Nephron progenitor cell (in vitro differentiated cells): ENCODE measurements at places on chromosomes 3 and 15.

- peak; percentile 39 for DNase-seq
These were observed 5.0 kb downstream of the MEX3B start for GRCh38 chr15:82040862-82041261.

GRCh38 chr15:70151003-70151402, 53.3 kb upstream of the TLE3 start:
- no peak for DNase-seq

- no peak for DNase-seq
These were observed 25.5 kb downstream of the TMEM41A start for GRCh38 chr3:185473290-185473815.

DNA sequence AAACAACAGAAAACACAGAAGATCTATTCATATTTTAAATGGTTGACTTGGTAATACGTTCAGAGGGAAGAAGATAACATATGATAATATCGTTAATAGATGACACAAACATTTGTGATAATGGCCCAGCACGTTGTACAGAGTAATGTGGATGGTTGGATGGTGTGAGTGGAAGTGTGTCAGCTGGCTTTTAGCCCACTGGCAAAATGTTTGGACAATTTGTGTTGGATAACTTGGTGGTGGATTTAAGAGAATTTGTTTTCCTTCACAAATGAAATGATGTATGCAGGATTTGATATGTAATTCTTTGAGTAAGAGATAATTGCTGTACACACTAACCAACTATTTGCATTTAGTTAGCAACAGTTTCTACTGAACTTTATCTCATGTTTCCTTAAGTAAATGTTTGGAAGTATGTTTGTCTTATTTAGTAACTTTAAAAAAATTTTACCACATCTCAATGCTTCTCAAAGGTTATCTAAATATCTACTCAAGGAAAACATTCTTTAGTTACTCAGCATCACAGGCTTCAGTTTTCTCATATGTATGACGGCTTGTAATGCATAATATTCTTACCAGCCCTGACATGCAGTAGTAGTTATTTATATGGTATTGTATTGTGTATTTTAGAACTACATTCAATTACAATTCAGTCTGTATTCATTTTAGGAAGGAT, 328.5 kb upstream of the GOLIM4 start:
- no peak for DNase-seq

- DNase-seq: no peak
These were observed 5.9 kb upstream of the DNAJB8 start for GRCh38 chr3:128472449-128473179.

- no peak for DNase-seq
These were observed 27.1 kb upstream of the GPR156 start for GRCh38 chr3:120311863-120312794.

DNA sequence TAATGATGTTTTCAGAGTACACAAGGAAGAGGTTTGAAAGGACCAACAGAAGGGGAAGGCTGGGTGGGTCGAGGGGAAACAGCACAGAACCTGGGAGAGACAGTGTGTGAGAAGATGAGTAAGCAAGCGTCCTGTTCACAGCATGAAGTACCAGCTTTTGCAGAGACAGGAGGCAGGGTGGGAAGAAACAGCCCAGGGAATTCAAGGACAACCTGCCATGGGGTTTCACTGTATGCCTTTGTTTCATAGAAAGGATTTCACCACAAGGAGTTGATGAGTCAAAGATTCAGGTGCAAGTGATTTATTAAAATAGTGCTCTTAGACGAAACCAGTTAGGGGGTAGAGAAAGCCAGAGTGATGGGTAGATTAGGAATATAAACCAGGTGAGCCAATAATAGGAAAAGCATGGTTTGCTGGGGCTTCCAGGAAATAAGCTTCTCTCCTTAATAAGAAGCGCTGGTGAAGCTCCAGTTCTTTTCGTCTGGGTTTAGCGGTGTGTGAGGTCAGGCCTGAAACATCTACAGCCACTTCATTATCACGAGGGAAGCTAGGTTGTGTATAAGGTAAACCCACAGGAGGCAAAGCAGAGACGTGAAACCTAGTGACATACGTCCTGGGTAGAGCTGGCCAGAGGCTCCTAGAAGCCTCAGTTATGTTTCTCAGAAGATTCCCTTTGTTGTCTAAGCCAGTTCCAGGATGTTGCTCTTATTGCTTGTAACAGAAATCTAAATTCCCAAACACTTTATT, 3.9 kb downstream of the HHLA2 start:
- no peak for DNase-seq

- DNase-seq: no peak
These were observed 21.6 kb upstream of the DUSP7 start for GRCh38 chr3:52077925-52078324.

DNA sequence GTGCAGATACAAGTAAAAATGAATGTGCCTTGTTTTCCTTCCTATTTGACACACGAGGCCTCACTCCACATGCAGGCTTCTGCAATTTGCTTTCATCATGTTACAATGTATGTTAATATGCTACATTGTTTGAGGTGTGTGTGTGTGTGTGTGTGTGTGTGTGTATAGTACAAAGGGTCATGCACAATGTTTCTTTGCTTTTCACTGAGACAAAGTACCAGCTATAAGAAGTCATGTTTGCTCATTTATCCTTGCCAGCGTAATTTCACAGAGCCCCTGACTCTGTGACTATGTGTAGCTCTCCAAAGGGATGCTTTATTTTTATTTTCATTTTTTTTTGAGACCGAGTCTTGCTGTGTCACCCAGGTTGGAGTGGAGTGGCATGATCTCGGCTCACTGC, 38.0 kb upstream of the NEDD4 start:
- DNase-seq: no peak

DNA sequence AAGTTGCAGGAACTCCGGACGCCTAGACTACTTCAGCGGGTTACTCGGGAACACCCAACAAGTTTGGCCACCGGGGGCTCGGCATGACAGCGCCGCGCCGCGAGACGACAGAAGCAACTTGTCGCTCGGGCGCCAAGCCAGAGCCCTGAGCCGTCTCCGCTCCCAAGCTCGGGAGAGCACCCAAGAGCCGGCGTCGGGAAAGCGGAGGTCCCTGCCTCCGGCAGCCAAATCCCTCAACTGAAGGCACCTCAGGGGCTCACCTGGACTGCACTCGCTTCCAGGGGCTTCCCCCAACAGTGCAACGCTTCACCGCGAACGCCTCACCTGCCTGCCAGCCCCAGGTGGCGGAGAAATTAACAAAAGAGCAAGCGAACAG, 640 bp downstream of the MB21D2 start:
- DNase-seq: peak; percentile 65

- DNase-seq: no peak
These were observed 268.7 kb upstream of the ARRDC4 start for GRCh38 chr15:97691799-97692198.

DNA sequence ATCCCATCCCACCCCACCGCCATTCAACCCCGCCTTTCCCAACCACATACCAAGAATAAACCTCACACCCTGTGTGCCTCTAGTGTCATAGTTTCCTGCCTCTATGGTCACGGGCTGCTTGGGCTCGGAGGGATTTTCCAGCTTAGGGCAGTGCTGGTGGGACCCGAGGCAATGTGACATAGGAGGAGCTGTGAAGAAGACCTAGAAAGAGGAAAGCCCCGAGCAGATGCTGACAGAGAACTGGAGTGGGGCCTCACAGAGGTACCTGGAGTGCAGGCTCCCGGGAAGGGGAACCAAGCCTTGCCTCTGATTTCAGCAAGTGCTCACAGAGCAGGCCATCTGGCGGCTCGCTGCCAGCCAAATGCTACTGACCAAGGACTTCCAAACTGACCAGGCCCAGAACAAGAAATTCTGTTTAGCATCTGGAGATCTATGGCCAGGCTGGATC, 27.5 kb downstream of the BHLHE40 start:
- no peak for DNase-seq

DNA sequence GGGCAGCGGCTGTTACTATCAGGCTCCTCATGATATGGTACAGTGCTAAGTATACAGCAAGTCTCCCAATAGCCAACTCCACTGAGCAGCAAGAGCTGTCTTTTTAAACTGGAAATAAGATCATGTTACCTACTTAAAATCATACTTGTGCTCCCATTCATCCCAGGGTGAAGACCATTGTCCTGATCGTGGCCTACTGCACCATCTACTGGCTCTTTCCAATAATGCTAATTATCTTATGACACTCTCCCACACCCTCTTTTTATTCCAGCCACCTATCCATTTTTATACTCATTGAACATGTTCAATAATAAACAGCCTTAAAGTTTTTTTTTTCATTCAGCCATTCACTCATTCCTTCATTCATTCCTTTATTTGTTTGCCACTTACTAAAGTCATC, 117.7 kb downstream of the GBE1 start:
- DNase-seq: no peak

- no peak for DNase-seq
These were observed 529.2 kb upstream of the GOLIM4 start for GRCh38 chr3:168624892-168625448.

- DNase-seq: no peak
These were observed 236.7 kb downstream of the ADAMTSL3 start for GRCh38 chr15:83890587-83890986.

- no peak for DNase-seq
These were observed 249.6 kb downstream of the TLE3 start for GRCh38 chr15:69848096-69848495.

DNA sequence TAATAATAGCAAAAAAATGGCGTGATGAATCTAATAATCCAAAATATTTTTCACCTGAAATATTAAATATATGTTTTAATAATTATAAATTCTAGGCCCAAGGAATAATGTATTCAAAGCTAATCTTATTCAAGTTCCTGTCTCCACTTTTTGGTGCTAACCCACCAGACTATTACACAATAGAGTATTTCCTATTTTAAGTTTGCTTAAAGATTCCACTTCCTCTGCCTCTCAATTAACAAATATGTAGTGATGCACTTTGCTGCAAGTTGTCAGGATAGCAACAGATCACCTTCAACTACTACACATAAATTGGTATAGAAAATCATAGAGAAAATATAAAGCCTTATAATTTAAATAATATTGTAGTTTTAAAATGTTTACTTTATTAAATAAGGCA, 467.5 kb downstream of the C3orf38 start:
- no peak for DNase-seq

GRCh38 chr15:58522391-58522790, 90.6 kb downstream of the LIPC start:
- no peak for DNase-seq

DNA sequence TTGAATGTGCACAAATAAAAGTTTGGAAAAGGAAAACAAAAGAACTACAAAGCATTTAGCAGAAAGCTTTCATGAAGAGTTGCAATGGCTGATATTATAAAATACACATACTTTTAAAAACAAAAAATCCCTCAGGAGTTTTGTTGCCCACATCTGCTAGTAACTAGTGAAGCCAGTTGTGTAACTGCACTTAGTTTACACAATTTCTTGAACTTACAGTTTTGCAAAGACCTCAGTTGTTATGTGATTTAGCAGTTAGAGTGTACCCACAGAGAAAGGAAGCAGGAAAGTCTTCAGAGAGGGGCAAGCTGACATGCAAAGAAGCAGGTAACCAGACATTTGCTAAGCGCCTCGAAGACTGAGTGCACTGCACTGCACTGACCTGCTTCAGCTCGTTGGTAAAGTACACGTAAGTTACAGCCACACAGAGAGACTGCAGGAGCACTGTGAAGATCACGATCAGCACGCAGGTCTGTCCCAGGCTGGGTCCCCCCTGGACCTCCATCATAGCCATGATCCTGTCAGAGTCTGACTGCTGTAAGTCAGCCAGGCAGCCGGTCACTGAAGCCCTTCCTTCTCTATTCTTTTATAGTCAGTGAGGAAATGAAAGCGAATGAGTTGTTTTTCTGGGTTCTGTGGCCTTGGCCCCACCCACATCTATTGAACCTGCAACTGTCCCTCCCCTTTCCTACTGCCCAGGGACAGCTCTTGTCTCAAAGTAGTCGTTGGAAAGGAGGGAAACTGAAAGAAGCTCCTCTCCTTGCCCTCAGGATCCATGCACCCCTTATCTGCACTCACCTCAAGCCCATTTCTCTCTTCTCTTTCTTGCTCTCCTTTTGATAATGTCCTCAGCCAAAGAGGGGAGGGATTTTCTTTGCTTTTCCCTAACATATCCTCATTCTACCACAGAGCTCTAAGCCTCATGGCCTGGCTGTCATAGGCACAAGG, at the start of gene TNFSF10:
TSS of gene TNFSF10 (minus strand) at position 560 of the 948 bp plus-strand sequence. CDS start at position 514, 46 bp downstream.
- DNase-seq: no peak

- DNase-seq: no peak
These were observed 143.4 kb downstream of the FEZF2 start for GRCh38 chr3:62229908-62230307.

- DNase-seq: no peak
These were observed 6.7 kb downstream of the SRP14 start for GRCh38 chr15:40032125-40032839.

DNA sequence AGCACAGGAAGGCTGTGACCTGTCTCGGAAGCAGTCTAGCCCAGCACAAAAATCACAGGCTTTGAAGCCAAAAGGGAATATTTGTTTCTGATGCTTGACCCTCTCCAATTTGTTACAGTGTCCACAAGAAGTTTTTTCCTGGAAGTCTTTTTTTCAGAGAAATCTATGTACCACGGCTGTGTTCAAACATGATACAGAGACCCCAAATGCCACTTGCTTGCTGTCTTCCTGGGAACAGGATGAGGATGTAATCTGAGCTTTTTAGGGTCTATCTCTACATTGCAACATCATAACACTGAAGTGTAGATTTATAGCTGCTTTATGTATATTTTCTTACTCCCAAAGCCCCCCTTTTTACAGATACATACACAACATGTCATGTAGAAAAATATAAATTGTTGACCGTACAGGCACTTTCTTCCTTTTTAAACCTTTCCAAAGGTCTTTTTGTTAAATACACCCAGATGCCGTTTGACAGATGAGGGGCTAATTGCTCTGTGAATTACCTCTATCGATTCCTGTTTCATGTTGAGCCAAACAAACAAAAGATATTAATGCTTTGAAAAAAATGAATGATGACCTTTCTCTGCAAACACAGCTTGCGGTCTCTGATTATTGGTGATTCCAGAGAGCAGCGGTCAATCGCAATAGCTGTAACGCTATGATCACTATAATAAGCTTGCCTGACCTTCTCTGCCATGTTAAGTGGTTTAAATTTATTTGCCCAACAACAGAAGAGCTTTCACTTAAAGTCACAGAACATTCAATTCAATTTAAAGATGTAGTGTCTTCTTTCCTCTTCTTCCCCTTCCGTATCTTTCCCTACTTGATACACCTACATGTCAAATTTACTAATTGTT, 875.9 kb upstream of the NR2F2 start:
- DNase-seq: no peak

GRCh38 chr3:163556813-163557523, 1521.3 kb downstream of the SI start:
- DNase-seq: no peak

DNA sequence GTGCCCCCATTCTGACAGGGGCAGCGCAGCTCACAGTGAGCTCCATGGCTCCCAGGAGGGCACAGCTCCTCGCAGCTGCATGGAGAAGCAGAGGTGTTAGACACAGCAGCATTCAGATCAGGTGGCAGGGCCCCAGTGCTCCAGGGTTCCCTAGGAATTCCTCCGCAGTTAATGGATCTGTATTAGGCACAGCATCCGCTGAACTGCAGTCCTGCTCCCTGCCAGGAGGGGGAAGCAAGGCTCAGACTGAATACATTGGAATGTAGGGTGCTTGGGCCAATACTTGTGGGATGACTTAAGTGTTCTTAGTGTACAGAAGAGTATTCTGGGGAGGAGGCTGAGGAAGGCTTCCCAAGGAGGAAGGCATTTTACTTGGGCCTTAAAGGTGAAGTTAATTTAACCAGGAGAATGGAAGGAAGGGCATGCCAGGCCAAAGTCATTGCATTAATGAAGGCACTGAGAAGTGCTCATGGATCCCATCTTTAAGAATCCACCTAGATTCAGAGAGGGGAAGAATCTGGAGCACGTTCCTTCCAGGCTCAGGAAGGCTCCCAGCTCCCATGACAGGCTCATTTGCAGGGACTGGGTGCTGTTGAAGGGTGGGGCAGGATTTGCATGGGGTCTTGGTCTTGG, 111.6 kb downstream of the RAB11A start:
- DNase-seq: peak; percentile 75

- DNase-seq: peak; percentile 63
These were observed 466 bp downstream of the NFKBIZ start for GRCh38 chr3:101849714-101850245.
